Activated gamma-delta T cell (primary cell): ENCODE measurements at places on chromosomes 2 and 18.

GRCh38 chr2:186126181-186126580 is 359.9 kb upstream of the ZC3H15 start:
- DNase-seq = no peak

- no peak for DNase-seq
Measured at GRCh38 chr2:61158356-61158955, 3.5 kb upstream of the C2orf74 start.

- no peak for DNase-seq
Measured at GRCh38 chr2:216849987-216850386, 9.9 kb downstream of the TNP1 start.

GRCh38 chr2:176395273-176395854 is 126.1 kb downstream of the MTX2 start:
- DNase-seq = no peak

- DNase-seq = no peak
Measured at GRCh38 chr2:120611961-120612360, 123.7 kb upstream of the GLI2 start.

- DNase-seq = no peak
Measured at GRCh38 chr18:42444349-42444748, 489.3 kb downstream of the PIK3C3 start.

GRCh38 chr2:191066197-191066918 is 52.4 kb upstream of the STAT1 start:
- no peak for DNase-seq

GRCh38 chr2:84631985-84632384 is 115.7 kb downstream of the DNAH6 start:
- DNase-seq = no peak

DNA sequence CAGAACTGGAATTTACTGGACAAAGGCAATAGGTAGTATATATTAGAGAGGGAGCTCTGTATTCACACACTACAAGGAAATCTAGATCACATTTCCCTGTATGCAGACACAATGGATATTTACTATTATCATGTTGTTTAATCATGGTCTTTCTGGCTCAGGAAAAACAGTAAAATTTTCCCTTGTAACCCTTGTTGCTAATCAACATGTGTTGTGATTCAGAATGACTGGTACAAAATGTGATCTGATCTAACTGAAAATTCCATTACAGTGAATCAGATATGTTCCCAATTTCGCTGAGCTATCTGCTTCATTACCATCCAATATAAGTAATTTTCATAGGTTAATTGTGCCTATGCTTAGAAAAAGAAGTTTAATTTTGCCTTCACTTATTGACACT is 1109.7 kb downstream of the LRP1B start:
- DNase-seq = no peak

- no peak for DNase-seq
Measured at GRCh38 chr2:192535956-192536921, 341.5 kb upstream of the TMEFF2 start.

DNA sequence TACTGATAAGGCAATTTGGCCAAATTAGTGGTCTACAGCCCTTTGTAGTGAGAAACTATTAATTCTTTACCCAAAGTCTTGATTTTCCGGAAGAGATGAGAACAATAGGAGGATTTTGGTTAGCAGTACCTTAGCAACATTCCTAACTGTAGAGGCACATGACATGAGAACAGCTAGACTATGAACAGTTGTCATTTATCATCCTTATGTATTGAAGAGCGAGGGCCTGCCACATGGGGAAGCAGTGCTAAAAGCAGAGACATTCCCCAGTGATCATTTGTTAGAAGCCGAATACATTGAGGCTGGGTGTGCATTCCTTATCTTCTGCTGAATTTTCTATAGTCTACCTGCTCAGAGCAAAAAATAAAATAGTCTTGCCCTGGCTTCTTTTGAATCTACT is 65.2 kb downstream of the RBBP8 start:
- DNase-seq = no peak

- no peak for DNase-seq
Measured at GRCh38 chr2:29047083-29047845, 27.1 kb downstream of the PCARE start.

DNA sequence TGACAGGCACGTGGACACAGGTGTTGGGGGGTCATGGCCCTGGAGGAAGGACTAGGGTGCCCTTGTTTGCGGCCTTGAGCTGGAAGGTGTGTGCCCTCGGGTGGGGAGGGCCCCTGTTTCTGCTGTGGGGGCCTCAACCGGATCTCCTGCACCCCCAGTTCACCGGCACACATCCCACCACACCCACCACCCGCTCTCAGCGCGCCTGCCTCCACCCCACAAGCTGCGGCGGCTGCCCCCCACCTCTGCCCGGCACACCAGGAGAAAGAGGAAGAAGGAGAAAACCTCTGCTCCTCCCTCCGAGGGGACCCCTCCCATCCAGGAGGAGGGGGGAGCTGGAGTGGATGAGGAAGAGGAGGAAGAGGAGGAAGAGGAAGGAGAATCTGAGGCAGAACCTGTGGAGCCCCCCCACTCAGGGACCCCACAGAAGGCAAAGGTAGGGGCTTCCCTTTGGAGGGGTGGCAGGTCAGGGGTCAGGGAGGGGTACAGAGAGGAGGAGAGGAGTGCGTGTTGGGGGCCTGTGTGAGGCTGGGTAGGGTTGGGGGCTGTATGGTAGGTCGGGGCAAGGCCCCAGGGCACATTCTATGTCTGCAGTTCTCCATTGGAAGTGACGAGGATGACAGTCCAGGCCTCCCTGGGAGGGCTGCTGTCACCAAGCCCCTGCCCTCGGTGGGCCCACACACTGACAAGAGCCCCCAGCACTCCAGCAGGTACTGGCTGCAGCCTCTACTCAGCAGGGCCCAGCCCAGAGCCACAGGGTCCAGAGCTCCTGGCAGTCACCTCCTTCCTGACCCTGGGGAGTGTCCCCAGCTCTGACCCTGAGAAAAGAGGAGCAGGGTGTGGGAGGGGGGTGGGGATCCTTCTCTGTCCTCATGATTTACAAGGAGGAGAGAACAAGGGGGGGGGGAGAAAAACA is 1.8 kb downstream of the SLC4A3 start:
- DNase-seq = no peak

DNA sequence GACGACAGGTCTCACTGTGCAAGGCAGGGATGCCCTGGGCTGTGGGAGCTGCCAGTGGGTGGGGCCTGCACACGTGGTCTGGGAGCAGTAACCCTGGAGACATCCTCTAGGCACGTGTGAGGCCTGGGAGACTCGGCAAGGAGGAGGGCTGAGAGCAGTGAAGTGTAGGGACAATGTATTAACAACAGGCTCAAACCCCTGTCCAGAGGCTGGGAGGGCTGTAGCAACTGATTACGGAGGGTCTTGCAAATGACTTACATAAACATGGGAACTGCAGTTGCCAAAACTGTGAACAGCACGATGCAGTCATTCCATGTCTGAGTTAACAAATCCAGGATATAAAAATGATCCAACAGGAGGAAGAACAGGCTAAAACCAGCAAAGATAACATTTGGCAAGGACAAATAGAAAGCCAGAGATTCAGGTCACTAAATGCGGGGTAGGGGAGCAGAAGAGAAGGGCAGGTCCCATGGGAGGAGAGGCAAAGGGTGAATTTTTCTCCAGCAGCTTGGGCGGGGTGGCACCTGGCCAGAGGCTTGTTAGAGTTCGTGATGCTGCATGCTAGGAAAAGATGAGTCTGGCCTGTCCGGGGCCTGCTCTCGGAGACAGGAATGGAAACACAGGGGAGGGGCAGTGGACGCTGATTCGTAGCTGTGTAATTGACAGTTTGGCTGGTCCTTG is 44.9 kb downstream of the CYP27C1 start:
- DNase-seq = no peak

DNA sequence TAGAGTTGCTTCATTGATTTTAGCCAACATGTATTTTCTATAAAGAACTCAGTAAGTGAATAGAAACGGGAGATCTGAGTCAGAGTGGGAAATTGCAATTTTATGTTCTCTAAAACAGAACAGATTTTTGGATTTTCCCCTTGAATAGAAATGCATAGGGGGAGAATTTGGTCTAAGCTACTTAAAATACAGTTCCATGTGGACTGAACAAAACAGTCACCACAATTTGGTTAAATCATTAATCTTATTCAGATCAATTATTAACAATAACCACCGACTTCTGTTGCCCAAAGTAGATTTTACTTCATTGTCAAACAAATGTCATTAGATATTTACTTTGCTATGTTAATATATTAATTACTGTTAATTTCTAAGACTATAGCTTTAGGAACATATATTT is 107.7 kb downstream of the SCG2 start:
- no peak for DNase-seq

DNA sequence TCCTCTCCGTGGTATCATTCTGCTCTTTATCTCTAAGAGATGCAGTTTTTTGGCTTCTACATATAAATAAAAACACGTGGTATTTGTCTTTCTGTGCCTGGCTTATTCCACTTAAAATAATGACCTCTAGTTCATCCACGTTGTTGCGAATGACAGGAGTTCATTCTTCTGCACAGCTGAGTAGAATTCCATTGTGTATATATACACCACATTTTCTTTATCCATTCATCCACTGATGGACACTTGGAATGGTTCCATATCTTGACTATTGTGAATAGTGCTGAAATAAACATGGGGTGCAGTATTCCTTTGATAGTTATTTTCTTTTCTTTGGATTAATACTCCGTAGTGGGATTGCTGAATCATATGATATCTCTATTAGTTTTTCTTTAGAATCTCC is 262.3 kb downstream of the SOX11 start:
- DNase-seq = no peak

DNA sequence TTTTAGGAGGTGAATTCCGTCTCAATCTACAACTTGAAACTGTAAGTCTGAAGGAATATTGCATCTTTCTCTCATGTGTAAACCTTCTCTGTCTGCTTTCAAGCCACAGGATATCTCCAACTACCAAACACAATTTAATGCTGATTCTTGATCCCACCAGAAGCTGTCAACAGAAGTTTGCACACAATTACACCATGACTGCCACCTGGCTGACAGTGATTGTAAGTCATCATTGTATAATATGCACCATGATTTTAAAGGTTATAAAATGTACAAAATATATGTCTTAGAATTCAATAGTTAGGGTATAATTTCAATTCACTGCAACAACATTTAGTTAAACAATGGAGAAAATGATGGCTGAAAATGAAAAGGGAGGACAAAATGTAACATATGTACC is 18.4 kb downstream of the PREPL start:
- no peak for DNase-seq

DNA sequence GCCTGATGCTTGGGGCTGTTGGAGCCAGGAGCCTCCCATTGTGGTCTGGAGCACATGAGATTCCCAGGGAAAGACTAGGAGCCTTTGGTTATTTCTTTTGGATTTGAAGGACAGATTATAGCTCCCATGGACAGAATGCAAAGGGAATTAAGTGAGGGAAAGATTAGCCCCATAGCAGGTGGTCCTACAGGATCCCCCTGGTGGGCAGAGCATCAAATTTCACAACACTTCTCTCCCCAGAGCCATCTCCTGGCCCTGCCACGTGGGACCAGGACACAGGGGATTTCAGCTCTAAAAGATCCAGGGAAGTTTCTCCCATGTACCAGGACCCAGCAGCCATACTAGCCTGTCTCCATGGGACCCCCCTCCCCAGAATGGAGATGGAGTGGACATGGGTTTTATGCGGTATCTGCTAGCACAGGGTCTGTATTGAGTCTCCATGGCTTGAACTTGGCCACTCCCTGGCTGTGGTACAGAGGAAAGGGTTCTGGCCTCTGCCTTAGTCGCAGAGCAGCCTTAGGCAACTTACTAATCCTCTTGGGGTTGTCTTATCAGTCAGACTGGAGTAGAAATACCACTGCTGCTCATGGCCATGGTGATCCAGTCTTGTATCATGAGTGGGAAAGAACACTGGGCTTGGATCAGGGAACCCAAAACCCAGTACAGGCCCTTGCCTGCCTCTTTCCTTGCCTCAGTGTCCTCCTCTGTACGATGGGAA is 6.8 kb upstream of the PLB1 start:
- DNase-seq = no peak

DNA sequence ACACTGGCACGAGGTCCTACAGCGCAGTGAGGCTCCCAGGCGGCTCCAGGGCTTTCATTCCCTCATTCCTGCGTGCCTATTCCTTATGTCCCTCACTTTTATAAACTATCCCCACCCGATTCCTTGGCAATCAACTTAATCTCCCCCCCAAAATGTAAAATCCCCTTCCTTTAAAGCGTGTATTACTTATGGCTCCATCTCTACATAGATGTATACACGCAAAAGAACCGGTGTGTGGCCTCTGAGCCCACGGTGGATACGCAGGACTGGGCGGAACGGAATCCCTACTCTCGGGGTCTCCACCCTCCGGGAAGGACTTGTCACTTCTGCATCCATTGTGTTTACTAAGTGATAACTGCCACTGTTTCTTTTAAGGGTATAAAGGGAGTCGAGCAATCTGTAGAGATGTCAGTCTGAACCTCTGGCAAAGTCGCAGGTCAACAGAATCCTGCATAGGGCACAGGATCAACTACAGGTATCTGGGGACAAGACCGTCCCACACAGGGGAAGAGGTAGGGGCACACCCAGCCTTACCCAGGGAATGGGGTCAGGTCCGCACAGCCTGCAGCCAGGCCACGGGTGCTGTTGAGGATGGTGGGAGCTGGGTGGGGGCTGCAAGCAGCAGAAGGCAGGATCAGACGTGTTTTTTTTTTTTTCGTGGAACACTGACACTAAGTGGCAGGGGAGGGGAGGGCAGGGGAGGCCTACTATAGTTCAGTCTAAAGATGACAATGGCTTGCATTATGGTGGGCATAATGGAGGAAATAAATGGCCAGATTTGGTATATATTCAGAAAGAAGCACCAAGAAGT is 42.1 kb downstream of the HDLBP start:
- no peak for DNase-seq

- no peak for DNase-seq
Measured at GRCh38 chr2:190701586-190701985, 52.7 kb downstream of the NAB1 start.

DNA sequence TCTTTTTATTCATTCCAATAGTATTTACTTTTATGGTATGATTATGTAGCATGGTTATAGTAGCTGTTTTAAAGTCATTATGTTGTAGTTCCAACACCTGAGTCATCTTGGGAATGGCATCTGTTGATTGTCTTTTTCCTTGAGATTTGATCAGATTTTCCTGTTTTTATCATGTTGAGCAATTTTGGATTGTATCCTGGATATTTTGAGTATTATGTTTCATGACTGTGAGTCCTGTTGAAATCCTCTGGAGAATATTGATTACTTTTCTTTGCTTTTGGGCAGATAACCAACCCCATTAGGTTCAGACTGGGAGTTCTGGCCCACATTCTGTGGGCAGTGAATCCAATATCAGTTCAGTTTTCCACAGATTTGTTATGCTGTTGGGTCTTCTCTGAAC is 163.2 kb upstream of the SPRED2 start:
- no peak for DNase-seq

- DNase-seq = no peak
Measured at GRCh38 chr2:5749347-5749746, 57.2 kb downstream of the SOX11 start.

- DNase-seq = no peak
Measured at GRCh38 chr18:78159397-78159796, 820.2 kb upstream of the SALL3 start.
